ENCODE measurements at places on chromosomes 4 and X.

GRCh38 chr4:8228319-8229250, 29.5 kb downstream of the SH3TC1 start:
- DNase-seq: peak; percentile 80
- H3K27ac ChIP-seq: no peak overlapping the region
- no peaks in the 10 kb centered on the region for H3K27me3 ChIP-seq
- H3K36me3 ChIP-seq: no peaks in the 10 kb centered on the region
- peaks cover 12% of the 10 kb centered on the region for H3K4me1 ChIP-seq

DNA sequence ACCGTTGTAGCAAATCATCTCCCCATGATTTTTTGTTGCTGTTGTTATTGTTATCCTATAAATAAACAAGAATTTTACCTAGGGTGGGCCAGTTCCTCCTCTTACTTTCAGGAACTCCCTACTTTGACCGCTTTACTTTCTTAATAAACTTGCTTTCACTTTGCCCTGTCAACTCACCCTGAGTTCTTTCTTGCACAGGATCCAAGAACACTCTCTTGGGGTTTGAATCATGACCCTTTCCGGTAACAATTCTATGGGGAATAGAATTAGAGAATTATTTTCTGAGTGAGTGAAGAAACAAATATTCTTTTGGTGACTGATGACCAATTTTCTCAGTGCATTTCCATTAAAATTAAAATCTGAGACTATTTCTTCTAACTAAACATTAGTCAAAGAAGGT, 584.0 kb upstream of the TENM3 start:
- H3K27me3 ChIP-seq: no peaks in the 10 kb centered on the region
- H3K4me1 ChIP-seq: no peaks in the 10 kb centered on the region
- no peaks in the 10 kb centered on the region for H3K36me3 ChIP-seq
- no peak for DNase-seq
- H3K4me3 ChIP-seq: no peak overlapping the region

DNA sequence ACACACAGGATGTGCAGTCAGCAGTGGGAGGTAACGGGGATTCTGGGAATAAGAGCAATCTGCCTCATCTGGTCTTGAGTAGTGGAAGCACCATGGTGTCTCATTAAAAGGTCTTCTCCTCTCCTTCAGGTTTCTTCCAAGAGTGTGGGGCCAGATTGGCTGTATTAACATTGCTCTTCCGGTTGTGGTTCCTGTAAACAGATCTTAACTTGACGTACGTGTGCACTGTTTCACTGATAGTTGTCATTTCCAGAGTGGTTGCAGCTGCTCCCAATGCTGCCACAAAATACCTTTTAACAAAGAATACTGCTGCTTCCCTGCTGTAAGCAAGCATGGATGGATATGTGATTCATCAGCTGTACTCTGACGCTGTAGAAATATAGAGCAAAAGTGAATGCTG, 1443.4 kb upstream of the TENM3 start:
- no peaks in the 10 kb centered on the region for H3K4me1 ChIP-seq
- no peak overlapping the region for H3K4me3 ChIP-seq
- no peak overlapping the region for H3K27ac ChIP-seq
- H3K36me3 ChIP-seq: no peaks in the 10 kb centered on the region
- H3K27me3 ChIP-seq: no peaks in the 10 kb centered on the region

GRCh38 chr4:93730251-93730650, 98.3 kb upstream of the ATOH1 start:
- H3K27me3 ChIP-seq: no peaks in the 10 kb centered on the region
- H3K4me3 ChIP-seq: no peak overlapping the region
- no peak for DNase-seq
- no peak overlapping the region for H3K27ac ChIP-seq
- no peaks in the 10 kb centered on the region for H3K36me3 ChIP-seq

DNA sequence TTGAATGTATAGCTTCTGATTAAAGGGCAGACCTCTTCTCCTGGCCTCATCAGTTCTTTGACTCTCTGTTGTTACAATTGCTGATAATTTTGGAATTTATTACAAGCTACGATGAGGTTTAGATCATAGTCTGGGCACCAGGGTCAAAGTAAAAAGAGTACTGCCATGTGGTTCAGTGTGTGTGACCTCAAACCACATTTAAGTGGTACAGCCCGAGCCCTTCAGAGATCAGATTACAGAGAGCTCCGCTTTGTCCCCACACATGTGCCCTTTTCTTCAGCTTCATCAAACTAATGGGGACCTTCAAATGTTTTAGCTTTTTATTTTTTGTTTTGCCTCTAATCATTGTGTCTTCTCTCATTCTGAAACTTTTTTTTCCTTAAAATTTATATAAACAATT, 37.1 kb downstream of the SPANXN2 start:
- no peak for DNase-seq
- no peaks in the 10 kb centered on the region for H3K36me3 ChIP-seq

DNA sequence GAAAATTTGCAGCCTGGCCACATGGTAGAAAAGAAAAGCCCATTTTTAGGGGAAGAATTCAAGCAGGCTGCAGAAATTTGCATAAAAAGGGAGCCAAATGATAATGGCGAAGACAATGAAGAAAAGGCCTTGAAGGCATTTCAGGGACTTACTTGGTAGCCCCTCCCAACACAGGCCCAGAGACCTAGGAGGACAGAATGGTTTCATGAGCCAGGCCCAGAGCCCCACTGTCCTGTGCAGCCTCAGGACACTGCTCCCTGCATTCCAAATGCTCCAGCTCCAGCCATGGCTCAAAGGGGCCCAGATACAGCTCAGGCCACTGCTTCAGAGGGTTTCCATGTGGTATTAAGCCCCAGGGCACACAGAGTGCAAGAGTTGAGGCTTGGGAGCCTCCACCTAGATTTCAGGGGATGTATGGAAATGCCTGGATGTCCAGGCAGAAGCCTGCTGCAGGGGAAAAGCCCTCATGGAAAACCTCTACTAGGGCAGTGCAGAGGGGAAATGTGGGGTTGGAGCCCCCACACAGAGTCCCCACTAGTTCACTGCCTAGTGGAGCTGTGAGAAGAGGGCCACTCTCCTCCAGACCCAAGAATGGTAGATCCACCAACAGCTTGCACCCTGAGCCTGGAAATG, 271.7 kb upstream of the KLF3 start:
- no peak overlapping the region for H3K27ac ChIP-seq
- H3K4me3 ChIP-seq: no peak overlapping the region
- no peak for DNase-seq
- no peaks in the 10 kb centered on the region for H3K36me3 ChIP-seq

DNA sequence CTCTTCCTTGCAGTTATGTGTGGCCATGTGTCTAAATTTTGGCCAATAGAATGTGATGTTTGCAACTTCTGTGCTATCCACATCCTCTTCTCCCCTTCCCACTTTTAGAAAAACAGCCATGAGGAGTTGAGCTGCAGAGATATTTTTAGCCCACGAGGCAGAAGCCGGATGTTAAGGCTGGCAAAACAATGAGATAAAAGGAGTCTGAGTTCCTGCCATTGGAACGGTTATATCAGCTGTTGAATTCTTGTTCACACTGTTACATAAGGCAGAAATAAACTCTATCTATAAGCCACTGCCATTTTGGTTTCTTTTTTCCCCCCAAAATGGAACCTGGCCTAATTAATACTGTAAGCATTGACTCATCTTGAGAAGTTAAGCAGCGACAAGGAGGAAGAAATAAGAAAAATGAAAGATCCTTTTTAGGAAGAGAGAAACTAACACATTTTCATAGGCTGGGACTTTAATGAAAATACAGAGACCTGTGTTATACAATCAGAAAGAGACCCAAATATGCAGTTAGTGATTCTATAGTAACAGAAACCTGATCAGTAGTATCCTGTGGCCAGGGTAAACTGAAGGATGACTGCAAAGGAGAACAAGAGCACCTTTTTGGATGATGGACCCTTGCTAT, 200.5 kb downstream of the INPP4B start:
- no peak overlapping the region for H3K4me3 ChIP-seq
- H3K36me3 ChIP-seq: no peaks in the 10 kb centered on the region
- no peak overlapping the region for H3K27ac ChIP-seq
- H3K4me1 ChIP-seq: no peaks in the 10 kb centered on the region
- no peak for DNase-seq

GRCh38 chr4:60718874-60719273, 481.3 kb upstream of the ADGRL3 start:
- no peak overlapping the region for H3K27ac ChIP-seq
- H3K4me3 ChIP-seq: no peak overlapping the region
- H3K4me1 ChIP-seq: no peaks in the 10 kb centered on the region

DNA sequence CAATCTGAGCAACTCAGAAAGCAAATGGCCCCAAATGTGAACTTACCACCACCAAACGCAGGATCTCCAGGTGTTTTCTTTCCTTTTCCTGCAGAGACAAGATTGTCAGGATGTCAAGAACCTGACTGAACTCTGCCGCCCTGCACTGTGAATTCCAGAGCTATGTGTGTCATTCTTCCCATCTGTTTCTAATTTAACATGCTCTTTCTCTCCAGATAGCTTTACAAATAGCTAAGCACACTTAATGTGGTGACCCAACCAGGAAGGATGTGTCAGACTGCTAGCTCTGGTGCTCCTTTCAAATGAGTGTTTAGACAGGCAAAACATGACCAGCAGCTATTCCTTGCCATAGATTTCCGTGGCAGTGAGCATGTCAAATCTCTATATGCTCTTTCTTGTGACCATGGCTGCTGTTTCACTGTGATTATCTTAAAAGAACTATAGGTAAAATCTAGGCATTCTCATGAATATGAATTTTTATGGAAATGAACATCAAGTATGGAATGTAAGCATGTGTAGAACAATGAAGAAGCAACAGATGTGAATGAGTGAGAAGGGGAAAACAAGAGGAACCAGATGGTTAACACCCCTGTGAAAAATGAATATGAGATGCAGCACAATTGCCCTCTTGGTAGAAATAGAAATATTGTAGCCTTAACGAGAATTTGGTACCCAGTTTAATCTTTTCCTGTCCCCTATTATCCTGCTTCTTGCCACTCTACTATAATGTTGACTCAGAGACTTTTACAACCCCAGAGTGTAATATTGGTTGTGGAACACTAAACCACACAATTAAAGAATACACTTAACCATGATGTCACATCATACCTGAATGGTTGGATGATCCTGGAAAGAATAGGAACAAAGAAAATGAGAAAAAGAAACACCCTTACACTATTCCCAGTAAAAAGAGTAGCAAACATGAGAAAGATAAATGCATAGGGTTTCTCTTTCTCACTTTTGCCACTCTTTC, 247.8 kb upstream of the DKK2 start:
- no peak overlapping the region for H3K4me3 ChIP-seq
- H3K4me1 ChIP-seq: no peaks in the 10 kb centered on the region
- H3K36me3 ChIP-seq: no peaks in the 10 kb centered on the region
- H3K27ac ChIP-seq: no peak overlapping the region
- no peaks in the 10 kb centered on the region for H3K27me3 ChIP-seq

DNA sequence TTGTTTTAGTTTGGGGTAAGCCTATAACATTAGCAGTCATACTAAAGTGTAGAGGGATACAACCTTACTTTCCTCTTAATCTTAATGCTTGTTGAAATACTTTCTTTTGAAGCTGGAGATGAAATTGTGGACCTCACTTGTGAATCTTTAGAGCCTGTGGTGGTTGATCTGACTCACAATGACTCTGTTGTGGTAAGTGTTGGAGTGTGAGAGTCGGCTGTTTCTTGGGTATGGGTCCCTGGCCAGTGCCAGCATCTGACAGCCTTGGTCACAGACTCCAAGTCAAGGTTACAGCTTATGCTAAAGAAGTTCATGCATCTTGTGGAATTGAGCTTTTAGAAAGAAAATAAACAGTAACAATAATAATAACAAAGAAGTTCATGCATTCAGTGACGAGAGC, 31.6 kb downstream of the RNF4 start:
- H3K36me3 ChIP-seq: no peaks in the 10 kb centered on the region
- H3K4me1 ChIP-seq: peaks cover 3% of the 10 kb centered on the region
- H3K4me3 ChIP-seq: no peak overlapping the region
- H3K27ac ChIP-seq: no peak overlapping the region
- H3K27me3 ChIP-seq: no peaks in the 10 kb centered on the region

DNA sequence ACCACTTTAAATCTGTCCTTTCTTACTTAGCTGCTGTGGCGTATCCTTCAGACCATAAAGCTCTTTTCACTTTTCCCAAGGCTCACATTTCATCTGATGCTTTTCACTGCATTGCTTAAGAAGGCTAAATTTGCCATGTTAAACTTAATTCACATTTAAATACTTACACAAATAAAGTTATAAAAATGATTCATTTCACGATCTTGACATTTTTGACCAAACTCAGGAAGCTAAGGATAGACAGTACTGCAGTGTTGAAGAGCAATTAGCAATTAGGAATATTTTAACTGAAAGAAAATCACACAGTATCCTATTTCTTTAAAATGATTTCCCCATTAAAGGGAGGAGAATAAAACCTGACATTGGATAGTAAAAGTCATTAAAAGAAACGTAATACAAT, 1038.6 kb downstream of the STPG2 start:
- no peak overlapping the region for H3K4me3 ChIP-seq
- H3K4me1 ChIP-seq: no peaks in the 10 kb centered on the region
- H3K27me3 ChIP-seq: no peaks in the 10 kb centered on the region
- no peak for DNase-seq
- no peak overlapping the region for H3K27ac ChIP-seq
- no peaks in the 10 kb centered on the region for H3K36me3 ChIP-seq

- no peak overlapping the region for H3K4me3 ChIP-seq
- no peaks in the 10 kb centered on the region for H3K27me3 ChIP-seq
- DNase-seq: no peak
- peaks cover 5% of the 10 kb centered on the region for H3K4me1 ChIP-seq
Measured at GRCh38 chr4:176549161-176549865, 229.5 kb downstream of the SPCS3 start.

Measured in ovary (tissue), 10 donors.